ENCODE measurements at places on chromosomes 11 and 22.
A peak's percentile ranks its signal among the peaks of the same experiment; 100 is the strongest.

DNA sequence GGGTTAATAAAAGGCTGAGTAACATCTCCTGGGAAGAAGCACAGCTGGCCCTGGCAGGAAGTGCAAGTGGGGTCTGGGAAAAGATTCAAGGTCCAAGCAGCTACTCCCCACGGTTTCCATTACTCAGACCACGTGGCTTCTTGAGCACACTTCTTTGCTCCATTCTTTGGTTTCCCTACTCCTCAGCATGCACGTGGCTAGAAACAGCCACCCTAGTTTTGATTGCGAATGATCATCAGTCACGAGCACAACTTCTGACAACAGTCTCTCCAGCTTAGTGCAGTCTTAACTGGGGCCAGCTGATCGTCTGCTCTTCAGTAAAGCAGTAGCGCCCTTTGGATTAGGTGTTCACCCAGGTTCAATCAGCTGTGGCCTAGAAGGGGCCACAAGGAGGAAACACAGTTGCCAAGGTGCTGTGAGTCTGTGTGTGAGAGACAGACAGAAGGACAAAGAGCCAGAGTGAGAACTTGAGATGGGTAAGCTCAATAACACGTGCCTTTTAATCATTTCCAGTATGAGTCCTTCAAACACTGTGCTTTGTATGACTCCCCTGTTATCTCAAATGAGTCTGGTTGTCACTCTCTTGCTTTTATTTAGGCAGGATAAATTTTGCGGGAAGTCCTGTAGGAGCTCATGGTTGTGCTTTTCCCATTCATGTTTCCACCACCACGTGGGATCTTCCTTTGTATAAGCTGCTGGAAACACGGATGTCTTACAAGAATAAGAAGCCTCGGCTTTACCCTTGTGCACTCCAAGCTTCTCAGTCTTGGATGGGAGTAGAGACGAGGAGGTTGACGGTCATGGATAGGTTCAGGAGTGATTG, 901 bp upstream of the PARVA start:
- DNase-seq = peak; percentile 50

DNA sequence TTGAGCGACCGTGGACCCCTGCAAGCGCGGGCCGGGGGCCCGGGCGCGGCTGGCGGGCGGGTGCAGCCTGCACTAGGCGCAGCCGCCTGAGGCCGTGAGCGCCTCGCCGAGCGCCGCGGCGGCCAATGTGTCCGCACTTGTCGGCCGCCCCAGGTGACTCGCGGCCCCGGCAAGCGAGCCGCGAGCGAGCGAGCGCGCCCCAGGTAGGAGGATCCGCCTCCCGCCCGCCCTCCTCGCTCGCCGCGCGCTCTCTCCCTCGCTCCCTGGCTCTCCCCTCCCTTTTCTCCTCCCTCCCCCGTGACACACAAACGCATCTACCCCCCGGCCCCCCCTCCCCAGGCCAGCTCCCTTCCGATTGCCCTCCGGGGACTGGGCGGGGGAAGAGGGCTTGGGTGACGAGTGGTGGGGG, at the start of gene WNT7B:
Gene WNT7B (minus strand): TSS at position 160 of the 409 bp plus-strand sequence. CDS start 408 bp downstream, outside the sequence.
- no peak for DNase-seq

GRCh38 chr11:102287964-102288724, 29.1 kb upstream of the BIRC3 start:
- DNase-seq = peak; percentile 72

- no peak for DNase-seq
These were observed 1461.1 kb downstream of the BRD1 start for GRCh38 chr22:48366591-48366990.

GRCh38 chr11:15918212-15918611, 438.1 kb downstream of the SOX6 start:
- no peak for DNase-seq

DNA sequence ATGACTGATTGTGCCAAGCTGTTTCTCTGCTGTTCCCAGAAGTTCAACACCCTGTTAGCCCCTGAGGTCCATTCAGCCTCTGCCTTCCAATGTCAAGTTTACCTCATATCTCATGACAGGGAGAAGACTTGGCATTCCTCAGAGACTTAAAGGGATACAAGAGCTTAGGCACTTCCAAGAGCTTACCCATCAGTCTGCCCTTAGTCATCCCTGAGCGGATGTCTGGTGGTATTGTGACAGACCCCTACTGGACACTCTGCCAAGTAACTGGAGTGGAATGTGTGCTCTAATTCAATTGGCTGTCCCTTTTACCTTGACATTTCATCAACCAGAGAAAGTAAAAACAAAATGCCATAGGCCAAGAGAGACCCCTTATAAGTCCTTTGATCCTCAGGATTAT, 151.5 kb downstream of the AASDHPPT start:
- no peak for DNase-seq
